Large intestine (tissue), 12 donors: ENCODE measurements at places on chromosomes 4 and X. TPM values are rescaled to one million over a fixed set of nuclear protein-coding genes. Genes with fewer than 3 reads are reported as not detected.
A peak's percentile ranks its signal among the peaks of the same experiment; 100 is the strongest.

DNA sequence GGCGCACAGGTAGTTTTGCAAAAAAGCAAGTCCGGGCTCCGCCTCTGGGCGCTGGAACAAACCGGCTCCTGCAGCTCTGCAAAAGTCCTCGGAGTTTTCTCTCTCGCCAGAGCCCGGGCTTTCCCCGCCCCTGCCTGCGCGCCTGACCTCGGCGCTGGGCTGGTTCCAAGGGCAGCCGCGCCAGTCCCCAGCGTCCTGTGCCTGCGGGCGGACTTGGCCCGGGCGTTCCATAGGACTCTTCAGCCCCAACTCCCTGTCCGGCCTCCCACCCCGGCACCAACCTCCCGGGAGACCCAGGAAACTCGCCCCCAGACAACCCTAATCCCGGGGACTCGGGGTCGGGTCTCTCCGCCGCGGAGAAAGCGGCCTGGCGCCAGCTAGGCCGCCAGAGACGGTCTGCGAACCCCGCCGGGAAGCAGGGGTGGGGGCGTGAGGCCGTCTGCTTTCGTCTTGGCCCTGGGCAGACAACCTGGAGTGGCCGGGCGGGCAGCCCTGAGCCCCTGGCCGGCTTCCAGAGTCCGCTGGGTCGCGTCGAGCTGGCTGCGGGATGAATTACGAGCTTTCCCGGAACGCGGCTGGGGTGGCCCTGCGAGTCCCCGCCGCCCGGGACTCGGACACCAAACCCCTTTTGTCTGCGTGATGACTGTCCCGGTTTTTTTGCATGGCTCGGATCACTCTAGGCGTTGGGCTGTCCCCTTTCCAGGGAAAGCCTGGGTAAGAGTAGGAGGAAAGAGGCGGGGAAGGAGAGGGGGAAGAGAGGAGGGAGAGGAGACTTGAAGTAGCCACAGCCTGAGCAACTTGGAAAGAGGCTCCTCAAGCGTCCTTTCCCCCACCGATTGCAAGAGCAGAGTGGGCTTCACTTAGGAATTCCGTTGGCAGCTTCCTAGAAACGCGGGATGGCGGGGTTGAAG is 916 bp downstream of the MXRA5 start:
- DNase-seq: peak; percentile 7

TRAM1L1 gene
- 2.8 TPM for polyA plus RNA-seq

DNA sequence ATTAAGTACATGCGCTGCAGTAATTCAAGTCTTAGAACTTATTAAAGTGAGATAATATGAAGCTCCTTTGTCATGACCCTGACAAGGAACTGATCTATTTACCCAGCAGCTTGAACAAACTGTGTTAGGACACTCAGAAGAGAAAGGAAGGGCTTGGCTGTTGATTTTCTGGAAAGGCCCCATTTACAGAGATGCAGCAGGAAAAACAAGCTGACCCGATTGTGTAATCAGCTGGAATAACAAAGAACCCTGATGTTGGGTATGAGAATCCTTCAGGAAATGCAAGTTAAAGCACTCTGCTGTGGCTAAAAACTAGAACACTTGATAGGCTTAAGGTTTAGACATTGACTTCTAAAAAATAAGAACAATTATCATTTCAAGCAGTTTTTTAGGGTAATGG is 64.8 kb downstream of the TBC1D9 start:
- DNase-seq: no peak

CHRNA9 gene
- polyA plus RNA-seq: 0.07 TPM
